NCI-H146 (cell line): ENCODE measurements at places on chromosomes 1 and 21.
A peak's percentile ranks its signal among the peaks of the same experiment; 100 is the strongest.

GRCh38 chr1:229035748-229036082 is 235.2 kb upstream of the RAB4A start:
- no peak for DNase-seq

- DNase-seq = no peak
These were observed 6.5 kb downstream of the WLS start for GRCh38 chr1:68225781-68226180.

- DNase-seq = no peak
These were observed 131.0 kb downstream of the KCNK1 start for GRCh38 chr1:233744779-233745513.

- no peak for DNase-seq
These were observed 64.1 kb downstream of the S1PR1 start for GRCh38 chr1:101300916-101301315.

DNA sequence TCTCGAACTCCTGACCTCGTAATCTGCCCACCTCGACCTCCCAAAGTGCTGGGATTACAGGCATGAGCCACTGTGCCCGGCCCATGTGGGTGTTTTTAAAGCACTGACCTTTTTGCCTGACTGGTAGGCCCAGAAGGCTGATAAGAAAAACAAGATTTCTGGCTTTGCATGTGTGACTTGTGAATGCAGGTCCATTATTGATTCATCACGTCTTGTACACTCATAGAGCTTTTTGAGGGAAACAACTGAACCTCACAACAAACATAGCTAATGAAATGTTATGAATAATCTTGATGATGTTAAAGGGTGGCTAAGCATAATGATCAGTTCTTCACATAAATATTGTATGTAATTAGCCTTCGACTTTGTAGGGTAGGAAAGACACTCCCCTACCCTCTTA is 140.9 kb upstream of the UBE2U start:
- DNase-seq = no peak

DNA sequence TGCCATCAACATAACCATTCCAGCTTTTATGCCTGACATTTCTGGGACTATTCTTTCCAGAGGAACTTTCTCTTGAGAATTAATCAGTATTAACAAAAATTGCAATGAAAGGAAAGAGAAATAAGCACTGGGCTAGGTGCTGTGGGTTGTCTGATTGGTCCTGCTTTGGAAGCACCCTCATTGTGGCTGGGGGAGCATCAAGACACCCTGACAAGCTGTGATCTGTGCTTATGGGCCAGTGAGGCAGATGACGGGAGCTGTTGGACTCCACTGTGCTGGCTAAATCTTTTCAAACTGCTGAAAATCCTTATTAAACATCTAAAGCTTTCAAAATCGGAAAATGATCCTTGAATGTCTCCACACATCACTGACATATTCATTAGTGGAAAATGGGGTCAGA is 20.0 kb downstream of the UBASH3A start:
- no peak for DNase-seq

- DNase-seq = no peak
These were observed 33.2 kb upstream of the MAGOH start for GRCh38 chr1:53271446-53272090.

- no peak for DNase-seq
These were observed 247.6 kb downstream of the KCNJ6 start for GRCh38 chr21:37668462-37669239.

DNA sequence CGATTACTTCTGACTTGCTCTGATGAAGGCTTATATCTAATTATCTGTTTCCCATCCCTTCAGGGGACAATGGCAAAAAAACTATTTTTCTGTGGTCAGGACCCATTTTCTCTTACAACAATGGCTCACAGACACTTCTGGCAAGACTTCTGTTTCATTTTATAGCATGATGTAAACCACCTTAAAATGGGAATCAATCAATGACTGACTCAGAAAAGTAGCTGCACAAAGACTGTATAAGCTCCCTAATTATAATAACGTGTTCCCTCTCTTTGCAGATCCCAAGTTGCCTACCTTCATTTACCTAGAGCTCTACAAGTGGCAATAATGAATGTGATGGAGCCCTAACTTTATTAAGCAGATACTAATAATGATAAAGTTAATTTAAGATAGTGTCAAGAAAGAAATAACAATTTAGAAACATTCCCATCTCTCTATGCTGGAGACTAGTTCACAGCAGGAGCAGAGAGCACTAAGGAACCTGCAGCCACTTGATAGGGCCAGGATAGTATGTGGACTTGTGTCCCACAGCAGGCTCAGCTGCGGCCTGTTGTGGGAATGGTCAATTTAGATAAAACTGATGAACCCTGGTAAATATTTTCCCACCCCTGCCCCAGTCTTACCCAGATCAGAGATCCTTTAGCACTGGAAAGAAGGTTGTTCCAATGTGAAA is 538 bp downstream of the GBP2 start:
- no peak for DNase-seq

GRCh38 chr21:45164124-45164511 is 89.7 kb downstream of the ADARB1 start:
- no peak for DNase-seq

DNA sequence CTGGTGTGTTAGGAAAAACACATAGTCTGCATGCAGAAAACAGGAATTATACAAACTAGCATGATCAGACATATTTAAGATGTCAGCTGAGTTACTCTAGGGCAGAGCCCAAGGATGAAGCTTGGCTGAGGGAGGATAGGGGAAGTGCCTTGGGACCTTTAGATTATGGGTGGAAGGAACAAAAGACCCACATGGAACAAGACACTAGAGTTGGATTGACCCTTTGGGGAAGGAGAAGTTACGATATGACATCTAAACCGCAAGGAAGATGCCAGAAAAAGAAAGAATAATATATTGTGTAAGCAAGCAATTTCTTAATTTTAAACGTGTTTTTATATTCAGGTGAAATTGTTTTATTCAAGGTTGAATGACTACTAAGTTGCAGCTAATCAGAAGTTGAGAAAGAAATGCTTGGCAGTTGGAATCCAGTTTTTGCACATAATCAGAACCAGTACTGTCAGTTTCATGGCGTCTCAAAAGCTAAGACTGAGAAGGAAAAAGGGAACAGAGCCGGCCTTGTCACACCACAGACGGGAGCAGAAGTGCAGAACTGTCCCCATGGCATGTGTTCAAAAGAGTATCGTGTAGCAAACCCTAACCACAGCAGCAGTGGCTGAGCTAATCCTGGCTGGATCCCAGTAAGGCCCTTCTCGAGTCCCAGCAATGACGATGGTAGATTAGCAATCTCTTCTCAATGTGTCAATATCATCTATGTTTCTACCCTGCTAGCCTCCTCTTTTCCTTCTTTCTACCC is 31.2 kb upstream of the IFNAR2 start:
- DNase-seq = no peak

GRCh38 chr1:245008761-245009160 is 144.4 kb upstream of the HNRNPU start:
- no peak for DNase-seq

DNA sequence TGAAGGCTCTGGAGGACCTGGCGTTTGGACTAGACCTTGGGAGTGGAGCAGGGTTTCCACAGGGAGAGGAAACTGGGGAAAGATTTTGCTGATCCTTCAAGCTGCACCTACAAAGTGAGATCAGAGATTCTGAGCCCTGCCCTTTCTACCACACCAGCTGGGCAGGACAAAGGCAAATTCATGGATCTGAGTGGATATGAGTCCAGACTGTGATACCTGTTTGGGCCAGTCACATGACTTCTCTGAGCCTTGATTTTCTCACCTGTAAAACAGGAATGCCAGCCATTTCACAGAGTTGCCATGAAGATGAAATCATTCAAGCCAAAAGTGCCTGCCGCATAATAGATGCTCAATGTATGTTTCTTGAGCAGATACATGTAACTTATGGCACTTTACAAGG is 4.9 kb upstream of the RASSF5 start:
- no peak for DNase-seq

GRCh38 chr1:84988588-84988987 is 8.3 kb downstream of the MCOLN2 start:
- DNase-seq = no peak

DNA sequence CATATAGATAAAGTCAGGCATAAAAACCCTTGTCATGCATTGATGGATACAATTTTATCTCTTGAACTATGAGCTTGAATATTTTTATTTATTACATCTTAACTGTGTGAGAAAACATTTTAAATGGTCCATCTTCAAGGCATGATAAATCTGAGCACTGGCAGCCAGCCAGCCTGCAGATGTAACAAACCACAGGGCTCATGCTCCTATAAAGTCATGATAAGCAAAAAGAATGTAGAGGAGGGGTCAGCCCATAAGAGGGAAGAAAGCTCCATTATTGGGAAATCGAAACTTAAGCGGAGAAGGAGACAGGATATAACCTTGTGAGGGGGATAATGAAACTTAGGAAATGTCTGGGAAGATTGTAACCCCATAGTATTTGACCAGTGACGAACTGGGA is 839.0 kb downstream of the LRRIQ3 start:
- peak; percentile 70 for DNase-seq

GRCh38 chr1:2834741-2835564 is 33.5 kb upstream of the TTC34 start:
- no peak for DNase-seq

GRCh38 chr1:58089898-58090534 is 456.5 kb downstream of the OMA1 start:
- DNase-seq = no peak

- no peak for DNase-seq
These were observed 40.7 kb upstream of the CD34 start for GRCh38 chr1:207951652-207952051.

DNA sequence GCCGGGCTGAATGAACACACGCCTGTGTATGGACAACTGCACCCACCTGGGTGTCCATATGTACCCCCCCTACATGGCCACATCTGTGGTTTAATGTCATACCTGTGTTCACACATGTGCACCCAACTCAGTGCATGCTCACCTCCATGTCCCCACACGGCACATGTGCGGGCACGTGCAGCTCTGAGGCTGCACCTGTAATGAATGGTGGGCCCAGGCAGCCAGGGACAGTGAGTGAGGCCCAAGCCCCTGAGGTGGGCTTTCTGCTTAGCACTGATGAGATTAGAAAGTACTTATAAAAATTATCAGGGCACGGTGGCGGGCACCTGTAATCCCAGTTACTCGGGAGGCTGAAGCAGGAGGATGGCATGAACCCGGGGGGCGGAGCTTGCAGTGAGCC is 42.5 kb upstream of the CSF3R start:
- DNase-seq = no peak

DNA sequence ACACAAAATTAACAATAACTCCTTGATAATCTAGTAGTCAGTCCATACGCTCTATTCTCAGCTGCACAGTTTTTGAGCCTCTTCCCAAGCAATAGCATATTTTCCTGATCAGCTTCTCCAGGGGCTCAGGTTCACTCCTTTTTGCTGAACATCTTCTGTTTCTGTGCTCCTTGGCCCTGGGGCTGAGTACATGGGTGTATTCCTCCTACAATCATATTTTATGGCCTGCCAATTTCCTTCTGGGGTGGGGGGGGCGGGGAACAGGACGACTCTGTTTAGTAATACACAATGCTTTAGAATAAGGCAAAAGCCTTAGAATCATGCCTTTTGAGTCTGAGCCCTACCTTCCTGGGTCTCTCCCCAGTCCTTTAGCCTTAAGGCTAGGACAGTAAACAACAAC is 8.5 kb downstream of the CLDN19 start:
- no peak for DNase-seq
